ENCODE measurements at places on chromosomes 16 and 17. TPM values are rescaled to one million over a fixed set of nuclear protein-coding genes. Genes with fewer than 3 reads are reported as not detected.

DNA sequence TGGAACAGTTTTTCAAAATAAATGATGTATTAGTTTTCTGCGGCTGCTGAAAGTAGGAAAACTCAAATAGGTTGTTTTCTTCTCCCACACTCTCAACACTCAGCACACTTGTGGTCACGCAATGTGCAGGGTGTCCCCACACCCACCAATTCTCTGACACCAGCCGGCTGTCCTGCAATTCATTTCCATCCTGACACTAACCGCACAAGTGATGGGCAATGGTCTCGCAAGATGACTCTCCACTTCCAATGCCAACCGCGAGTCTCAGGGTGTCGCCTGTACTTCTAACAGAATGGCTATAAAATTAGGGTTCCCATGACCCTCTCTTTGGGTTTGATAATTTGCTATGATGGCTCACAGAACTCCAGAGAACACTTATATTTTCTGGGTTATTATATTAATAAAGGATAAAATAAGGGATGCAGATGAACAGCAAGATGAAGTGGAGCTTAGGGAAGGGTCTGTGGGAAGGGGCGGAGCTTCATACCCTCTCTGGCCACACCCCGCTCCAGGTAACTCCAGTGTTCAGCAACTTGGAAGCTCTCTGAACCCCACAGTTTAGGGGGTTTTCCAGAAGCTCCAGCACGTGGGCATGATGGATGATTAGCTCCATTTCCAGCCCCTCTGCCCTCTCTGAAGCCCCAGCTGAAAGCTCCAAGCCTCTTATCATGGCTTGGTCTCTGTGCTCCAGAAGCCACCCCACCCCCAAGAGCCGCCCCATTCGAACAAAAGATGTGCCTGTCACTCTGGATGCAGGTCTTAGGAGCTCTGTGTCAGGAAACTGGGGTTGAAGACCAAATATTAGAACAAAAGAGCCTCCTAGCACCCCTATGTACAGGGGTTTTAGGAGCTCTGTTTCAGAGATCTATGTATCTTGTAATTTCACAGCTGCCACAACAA is 19.8 kb downstream of the TAF1C start:
- DNase-seq, result no peak

GRCh38 chr16:85168732-85169256 is 56.5 kb upstream of the CIBAR2 start:
- no peak for DNase-seq

GRCh38 chr17:79237448-79238053 is 162.9 kb downstream of the ENGASE start:
- DNase-seq, result no peak

- no peak for DNase-seq
These were observed 67.3 kb downstream of the MYH10 start for GRCh38 chr17:8563024-8563776.

GRCh38 chr16:18018376-18018775 is 318.2 kb downstream of the NPIPA8 start:
- DNase-seq, result no peak

GRCh38 chr16:77069929-77070328 is 121.1 kb upstream of the MON1B start:
- DNase-seq, result no peak

GRCh38 chr16:75497558-75497957 is 2.3 kb upstream of the CHST6 start:
- DNase-seq, result no peak

GRCh38 chr17:29010586-29010985 is 4.8 kb upstream of the SEZ6 start:
- no peak for DNase-seq

DNA sequence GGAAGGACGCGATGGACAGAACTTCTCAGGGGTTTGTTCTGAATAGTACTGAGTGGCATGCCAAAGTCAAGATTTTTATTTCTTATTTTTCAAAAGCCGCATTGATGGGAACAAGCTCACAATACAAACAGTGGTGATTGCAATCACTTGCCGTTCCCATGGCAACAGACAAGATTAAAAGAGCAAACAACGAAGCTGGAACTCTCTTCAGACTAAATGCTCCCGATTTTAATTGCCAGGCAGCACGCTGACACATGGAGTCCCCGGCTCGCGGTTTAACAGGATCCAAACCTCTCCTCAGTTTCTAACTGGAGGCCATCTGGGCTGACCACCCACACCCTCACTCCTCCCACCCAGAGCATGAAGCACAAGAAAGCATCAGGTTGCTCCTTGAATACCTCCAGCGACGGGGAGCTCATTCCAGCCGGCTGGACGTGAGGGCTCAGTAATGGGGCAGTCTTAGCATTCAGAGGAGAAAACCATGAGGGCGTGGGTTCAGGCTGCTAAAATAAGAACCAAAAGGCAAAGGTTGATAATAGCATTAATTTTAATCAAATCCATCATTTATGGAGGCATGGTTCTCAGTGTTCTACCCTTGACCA is 41.5 kb downstream of the AIPL1 start:
- no peak for DNase-seq

GRCh38 chr16:1533443-1533951 is at the start of gene TMEM204:
TMEM204 (plus strand) TSS chr16:1533666; CDS start chr16:1534276, 610 bp downstream.
- no peak for DNase-seq

GRCh38 chr17:2712300-2713043 is 908 bp upstream of the CLUH start:
- DNase-seq, result no peak

DNA sequence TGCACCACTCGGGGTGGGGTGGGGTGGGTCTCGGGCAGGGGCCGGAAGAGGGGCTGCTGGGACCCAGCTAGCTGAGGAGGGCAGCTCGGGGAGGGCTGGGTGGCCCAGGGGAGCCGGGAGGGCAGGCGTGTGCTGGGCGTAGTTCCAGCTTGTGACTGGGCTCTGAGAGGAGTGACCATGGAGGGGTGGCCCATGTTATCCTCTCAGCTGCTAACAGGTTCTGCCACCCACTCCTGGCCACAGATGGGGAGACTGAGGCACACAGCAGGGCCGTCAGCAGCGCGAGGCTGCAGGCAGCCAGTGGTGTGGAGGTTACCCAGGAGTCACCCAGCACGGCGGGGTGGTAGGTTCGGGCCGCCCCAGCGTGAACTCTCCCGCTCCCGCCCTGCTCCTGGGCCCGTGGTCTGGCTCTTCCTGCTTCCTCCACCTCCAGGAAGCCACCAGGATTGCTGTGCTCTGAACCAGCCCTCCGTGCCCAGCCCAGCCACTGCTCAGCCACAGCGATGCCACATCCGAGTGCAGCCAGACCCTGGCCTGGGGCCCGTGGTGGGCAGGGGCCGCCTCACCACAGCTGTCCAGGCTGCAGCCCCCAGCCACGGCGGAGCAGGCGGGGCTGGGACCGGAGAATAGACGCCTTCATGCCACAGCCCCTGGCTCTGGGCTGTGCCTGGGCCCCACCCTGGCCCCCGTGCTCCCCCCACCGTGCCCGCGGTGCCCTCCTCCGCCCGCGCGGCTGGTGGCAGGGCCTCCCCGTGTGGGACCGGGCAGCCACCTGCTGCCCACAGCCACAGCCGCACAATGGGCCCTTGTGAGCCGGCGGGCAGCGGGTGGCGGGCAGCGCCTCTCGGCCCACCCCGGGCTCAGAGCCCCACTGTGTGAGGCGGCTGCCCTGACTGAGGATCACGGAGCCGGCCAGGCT is 26.3 kb upstream of the SSTR5 start:
- no peak for DNase-seq

DNA sequence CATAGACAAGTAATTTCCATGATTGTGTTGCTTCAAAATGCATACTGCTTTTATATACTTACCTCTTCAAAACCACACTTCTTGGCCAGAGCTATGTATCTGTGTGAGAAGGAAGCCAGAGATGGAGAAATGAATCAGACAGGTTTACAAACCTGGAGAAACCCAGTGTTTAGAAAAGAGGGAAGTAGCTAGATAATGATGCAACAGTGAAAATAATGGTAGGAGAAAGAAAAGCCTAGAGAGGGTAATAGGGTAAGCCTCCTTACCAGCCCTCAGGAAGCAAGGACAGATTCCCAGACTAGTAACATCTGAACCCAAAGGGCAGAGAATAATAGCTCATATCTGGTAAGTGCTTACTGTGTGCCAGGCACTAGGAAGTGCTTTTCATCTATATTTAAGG is 250.3 kb upstream of the CDH11 start:
- no peak for DNase-seq

The RTN4RL1 gene
- 0.57 TPM for total RNA-seq

The PRAC2 gene
- not detected for total RNA-seq

The KDM6B gene
- 113 TPM for total RNA-seq

The CCL1 gene
- total RNA-seq, result not detected

The RPH3AL gene
- total RNA-seq, result 30.0 TPM

The VMP1 gene
- 65.1 TPM for total RNA-seq

The UQCRC2 gene
- 187 TPM for total RNA-seq
